ENCODE measurements at places on chromosomes 11 and 22.

GRCh38 chr22:49155770-49156580 is 671.7 kb downstream of the BRD1 start:
- DNase-seq: no peak

GRCh38 chr11:134254433-134255183 is 1.2 kb downstream of the ACAD8 start:
- no peak for DNase-seq

DNA sequence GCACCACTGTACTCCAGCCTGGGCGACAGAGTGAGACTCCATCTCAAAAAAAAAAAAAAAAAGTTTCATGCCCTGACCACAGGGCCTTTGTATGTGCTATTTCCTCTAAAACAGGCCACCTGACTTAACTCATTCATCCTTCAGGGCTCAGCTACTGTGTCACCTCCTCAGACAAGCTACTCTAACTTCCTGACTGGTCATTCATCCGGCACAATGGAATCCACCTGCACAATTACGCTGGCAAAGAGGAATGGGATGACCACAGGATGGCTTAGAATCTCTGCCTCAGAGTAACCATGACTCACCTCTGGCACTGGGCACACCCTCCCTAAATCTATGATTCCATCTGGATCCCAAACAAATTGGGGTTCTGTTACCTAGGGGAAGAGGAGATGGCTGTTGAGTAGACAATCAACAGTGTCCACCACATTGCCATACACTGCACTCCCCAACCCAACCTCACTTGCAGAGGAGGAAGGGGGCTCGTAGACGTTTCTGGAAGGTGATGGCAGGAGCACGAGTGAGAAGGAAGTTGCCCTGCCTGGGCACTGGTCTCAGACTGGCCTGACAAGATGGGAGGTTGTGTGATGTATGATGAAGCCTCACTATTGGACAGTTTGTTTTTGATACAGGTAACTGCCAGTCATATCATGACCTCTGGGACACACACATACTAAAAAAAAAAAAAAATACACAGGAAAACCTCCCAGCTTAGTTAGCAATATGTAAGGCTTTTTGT is 22.8 kb upstream of the HMOX1 start:
- no peak for DNase-seq

DNA sequence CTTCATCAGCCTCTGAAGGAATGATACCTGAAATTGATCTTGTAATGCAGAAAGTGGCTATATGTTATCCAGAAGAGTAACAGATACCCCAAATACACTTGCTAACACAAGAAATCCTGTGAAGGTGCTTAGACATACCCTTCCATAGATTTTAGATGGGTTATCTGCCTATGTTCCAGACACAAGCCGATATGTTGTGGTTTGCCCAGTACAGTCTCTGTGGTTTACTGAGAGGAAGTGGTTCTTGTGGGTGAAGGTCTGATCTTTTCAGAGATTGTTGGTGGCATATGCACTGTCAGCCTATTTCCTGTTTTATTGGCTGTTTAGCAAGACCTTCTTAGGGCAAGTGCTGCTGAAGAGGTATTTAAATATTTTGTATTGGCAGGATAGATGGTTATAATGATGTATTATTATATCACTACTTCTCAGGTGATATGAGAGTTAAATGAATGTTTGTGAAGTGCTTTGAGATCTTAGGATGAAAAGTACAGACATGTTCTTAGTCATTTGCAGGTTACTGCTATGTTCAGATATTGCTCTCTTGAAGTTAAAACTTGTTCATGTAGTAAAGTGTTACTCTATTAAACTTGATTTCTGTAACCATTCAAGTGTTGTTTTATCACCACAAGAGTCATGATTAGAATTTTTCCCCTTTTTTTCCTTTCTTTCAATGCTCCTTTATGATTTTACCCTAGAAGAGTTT is 8.2 kb downstream of the ARHGEF12 start:
- DNase-seq: peak; percentile 74

- DNase-seq: no peak
Observed at GRCh38 chr22:17235149-17235655, 16.0 kb upstream of the ADA2 start.

All from fibroblast of skin of right biceps (primary cell).